ENCODE measurements at places on chromosomes 2 and 18. TPM values are rescaled to one million over a fixed set of nuclear protein-coding genes. Genes with fewer than 3 reads are reported as not detected.
A peak's percentile ranks its signal among the peaks of the same experiment; 100 is the strongest.

DNA sequence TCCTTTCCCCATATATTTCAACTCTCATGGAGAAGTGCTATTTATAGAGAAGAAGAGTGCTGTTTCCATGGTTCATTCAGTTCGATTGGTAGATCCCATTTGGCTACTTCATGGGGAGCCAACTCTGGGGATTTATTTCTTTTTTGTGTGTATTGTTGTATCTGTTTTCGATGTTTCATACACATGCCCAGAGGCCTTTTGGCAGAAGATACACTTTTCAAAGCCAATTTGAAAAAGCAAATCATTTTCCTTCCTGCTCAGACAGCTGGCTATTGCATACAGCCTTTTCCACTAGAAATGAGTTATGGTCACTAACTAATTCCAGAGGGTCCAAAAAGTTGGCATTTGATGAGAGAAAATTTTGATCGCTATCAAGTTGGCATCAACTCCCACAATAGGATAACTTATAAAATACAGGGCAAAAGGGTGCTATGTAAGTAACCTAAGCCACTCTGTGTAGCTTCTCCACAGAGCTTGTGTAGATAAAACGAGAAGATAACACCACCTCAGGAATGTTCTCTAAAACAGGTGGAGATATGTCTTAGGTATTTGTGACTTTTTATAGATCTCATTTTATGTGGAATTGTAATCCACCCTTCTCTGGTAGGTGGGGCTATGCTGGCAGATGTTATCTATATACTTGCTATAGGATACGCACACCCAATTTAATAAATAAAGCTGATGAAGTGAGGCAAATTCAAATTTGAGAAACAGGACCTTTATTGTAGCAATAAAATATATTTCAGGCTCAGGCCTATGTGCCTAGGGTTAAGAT lies 798.5 kb downstream of the SATB2 start:
- DNase-seq = no peak

DNA sequence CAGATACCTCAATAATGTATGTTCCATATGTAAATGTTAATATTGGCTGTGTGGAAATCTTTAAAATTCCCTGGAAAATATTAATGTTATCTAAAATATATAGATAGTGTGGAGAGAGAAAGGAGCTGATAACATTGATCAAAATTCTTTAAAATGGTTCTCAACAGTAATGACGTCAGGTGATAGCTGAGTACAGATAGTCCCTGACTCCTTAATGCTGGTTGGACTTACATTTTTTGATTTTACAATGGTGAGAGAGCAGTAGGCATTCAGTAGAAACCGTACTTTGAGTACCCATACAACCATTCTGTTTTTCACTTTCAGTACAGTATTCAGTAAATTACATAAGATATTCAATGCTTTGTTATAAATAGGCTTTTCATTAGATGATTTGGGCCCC lies 146.6 kb downstream of the GALNT3 start:
- DNase-seq = no peak

GRCh38 chr2:239192456-239192855 lies 208.4 kb downstream of the HDAC4 start:
- DNase-seq = no peak

DNA sequence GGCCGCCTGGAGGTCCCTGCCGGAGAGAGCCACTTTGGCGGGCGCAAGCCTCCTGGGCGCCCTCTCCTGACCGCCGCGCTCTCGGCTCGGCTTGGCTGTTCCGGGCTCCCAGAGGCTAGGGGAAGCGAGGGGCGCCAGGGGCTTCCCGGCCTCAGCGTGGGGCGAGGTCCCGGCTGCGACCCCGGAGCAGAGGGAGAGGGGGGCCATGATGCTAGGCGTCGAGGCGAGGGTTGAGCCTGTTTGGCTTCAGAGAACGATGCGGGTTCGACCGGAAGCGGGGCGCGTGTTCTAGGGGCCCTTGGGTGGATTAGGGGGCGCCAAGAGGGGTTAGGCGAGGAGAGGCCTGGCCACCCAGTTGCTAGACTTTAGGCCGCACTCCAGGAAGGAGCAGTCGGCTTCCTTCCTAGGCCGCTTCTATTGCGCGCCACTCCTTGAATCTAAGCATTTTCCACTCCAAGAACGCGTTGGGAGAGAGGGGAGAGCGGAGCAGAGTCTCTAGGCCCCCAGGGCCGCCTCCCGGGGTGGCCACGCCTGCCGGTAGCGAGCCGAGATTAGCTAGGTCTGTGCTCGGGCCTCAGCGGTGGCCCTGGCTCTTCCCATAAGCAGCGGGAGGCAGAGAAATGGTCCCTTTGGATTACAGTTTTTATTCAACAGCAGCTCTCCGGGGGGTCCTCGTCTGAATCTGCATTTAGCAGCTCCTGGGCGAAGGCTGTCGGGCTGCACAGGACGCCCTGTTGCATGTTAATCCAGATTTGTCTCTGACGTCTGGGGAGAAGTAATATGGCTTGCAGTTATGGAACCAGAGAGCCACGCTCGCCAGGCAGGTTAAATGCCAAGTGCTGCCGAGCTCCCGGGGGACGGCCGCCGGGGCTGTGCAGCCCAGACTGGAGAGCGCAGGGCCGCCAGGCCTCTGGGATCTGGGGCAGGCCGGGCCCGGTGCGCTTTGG lies 11.3 kb downstream of the MEIS1 start:
- DNase-seq = peak; percentile 55

Gene TMEM178A
- 1.0 TPM for total RNA-seq

DNA sequence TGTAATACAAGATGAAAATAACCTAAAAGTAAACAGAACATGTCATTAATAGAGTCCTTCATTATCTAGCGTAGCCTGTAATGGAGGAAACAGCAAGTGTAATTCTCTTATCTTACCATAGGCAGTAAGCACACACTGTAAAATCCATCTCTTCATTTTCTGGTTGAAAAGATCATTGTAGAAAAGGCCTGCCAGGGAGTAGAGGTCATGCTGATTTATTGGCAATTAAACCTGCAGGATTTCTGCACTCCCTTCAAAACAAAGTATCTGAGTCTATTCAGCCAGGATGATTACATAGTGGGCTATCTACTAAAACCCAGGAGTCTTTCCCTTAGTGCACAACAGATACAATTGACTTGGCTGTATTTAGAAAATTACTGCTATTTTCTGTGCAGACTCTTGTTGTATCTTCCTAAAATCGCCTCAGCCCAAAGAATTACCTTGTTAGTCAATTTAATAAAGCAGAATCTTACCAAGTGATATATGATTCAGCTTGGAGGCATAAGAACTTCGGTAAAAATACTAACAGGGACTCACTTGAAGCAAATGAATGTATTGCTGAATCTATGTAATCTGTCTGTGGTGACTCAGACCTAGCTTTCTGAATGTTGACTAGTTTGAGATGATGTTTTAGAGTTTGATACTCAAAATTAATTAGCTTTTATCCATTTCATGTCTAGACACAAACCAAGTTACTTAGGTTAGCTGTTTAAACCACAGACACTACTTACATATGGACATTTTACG lies 250.4 kb upstream of the STON1 start:
- DNase-seq = no peak

- DNase-seq = no peak
These were observed 110.4 kb downstream of the LRP1B start for GRCh38 chr2:142020368-142020767.

DNA sequence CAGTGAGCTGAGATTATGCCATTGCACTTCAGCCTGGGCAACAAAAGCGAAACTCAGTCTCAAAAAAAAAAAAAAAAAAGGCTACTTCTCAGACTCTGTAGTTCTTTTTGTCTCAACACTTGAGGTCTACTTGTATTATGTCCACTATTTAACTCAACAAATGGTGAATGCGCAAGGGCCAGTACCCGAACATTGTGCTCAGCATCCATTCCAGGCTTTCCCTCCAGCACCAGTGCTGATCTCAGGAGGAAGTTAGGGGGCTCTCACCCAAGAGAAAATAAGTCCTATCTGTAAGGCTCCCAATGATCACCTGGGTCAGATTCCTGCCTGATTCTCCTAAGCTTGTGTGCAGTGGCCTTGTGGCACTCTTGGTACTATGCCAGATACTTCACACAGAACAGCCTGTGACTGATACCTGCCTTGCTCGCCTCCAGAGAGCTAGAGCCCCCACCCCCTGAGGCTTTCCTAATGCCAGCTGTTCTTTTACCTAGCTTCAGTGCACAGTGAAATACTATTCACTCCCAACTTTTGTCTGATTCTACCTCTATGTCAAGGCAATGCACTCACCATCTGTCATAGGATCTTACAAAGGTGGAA lies 74.9 kb downstream of the INO80D start:
- DNase-seq = no peak

GRCh38 chr2:20453087-20453486 lies 6.2 kb downstream of the RHOB start:
- DNase-seq = no peak

Gene THOC1
- total RNA-seq = 32.8 TPM

- no peak for DNase-seq
These were observed 43.0 kb downstream of the OSGEPL1 start for GRCh38 chr2:189719571-189719970.

Gene SIX3
- not detected for total RNA-seq

DNA sequence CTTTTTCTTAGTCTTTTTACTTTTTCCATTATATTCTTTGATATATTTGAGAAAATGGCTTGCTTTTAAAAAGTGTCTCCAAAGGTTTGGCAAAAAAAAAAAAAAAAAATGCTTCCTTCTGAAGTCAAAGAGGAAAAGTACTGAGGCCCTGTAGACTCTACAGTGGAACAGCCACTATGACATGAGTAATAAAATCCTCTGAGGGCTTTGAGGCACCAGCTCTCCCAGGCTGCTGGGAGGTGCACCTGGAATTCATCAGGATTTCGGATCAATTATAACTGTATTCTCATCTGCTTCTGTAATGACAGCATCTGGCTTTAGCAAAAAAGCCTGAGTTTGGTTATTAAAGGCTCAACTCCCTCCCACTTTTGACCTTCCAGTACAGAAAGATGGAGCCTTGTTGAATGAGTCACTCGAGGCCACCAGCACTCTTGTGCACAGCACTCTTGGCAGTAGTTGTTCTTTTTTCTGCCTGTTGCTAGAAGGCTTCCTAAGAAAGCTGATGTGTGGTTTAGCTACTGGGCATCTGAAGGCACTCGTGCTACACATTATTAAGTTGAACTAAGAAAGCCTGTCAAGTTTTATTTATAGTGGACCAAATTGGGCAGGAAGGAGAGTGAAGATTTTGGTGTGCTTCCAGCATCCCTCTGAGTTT lies 131.3 kb downstream of the PRPF40A start:
- no peak for DNase-seq

Gene PDE11A
- total RNA-seq = 3.2 TPM

GRCh38 chr18:5975111-5976002 lies 80.0 kb upstream of the TMEM200C start:
- DNase-seq = no peak

Gene RTP5
- not detected for total RNA-seq

Gene GKN1
- not detected for total RNA-seq

- peak; percentile 34 for DNase-seq
These were observed at the start of gene SYT4 for GRCh38 chr18:43277164-43277600. SYT4 (minus strand) TSS chr18:43277490; CDS start chr18:43277281, 209 bp downstream.

Gene MRPS9
- total RNA-seq = 22.6 TPM

GRCh38 chr2:216222650-216223352 lies 113.7 kb downstream of the XRCC5 start:
- no peak for DNase-seq

Gene PRKAG3
- not detected for total RNA-seq

DNA sequence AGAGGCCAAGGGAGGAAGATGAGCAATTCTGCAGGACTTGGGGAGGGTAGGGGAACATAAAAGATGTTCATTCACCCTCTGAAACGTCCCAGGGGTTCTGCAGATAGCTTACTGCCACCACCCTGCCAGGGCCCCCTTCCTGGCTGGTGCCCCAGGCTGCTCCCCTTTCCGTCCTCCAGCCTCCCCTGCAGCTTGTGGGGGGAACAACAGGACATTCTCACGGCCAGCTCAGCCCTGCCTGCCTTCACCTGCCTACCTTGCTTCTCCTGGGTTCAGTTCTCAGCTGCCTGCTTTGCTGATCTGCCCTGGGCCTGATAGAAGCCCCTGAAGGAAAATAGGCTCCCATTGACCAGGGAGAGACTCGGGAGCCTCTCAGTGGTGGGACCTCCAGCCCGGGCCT lies 251.1 kb downstream of the CELF4 start:
- DNase-seq = no peak

DNA sequence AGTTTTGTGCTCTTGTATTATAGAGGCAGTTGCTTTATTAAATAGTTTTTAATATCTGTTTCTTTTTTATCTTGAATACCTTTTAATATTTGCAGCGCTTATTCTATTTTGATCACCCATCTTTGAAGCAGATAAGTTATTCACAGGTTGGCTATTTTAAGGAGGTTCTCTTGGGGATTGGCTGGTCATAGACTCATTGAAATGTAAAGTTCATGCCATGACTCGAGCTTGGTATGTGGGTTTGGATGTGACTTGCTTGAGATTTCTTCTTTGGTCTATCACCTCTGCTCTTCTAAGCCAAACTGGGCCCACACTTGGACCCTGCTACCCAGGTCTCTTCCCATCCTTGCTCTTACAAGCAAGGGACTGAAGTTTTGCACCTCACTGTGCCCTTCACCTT lies 33.6 kb downstream of the FARP2 start:
- no peak for DNase-seq

Measured in mucosa of descending colon (tissue), 3 donors.